ENCODE measurements at places on chromosomes 6 and 20.

DNA sequence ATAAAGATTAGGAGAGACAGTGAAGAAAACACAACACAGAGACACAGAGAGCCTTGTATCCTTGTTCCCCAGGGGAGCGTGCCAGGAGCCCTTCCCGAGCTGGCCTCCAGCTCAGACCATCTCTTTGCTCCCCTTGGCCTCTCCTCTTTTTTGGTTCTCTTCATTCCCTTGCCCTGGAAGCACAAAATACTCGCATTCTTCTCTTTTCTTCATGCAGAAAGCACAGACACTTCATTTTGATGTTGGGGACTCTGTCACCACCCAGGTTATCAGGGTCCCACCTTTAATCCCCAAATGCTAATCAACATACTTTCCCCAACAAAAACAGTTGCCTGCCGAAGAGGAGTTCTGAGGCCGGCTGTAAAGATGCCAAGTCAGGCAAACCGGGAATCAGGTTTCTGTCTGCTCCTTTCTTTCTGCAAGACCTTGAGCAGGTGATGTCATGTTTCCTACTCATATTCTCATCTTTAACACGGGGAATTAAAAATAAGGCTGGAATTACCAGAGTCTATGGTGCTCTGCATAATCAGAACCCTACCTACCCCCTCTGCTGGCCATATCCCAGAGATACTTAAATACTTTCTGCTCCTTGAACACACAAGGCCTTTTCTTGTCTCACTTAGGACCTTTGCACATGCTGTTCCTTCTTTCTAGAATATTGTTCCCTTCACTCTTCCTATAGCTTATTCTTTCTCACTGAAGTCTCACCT, 21.7 kb downstream of the TGM6 start:
- DNase-seq: no peak

GRCh38 chr6:6620766-6621425, 32.4 kb downstream of the LY86 start:
- no peak for DNase-seq

DNA sequence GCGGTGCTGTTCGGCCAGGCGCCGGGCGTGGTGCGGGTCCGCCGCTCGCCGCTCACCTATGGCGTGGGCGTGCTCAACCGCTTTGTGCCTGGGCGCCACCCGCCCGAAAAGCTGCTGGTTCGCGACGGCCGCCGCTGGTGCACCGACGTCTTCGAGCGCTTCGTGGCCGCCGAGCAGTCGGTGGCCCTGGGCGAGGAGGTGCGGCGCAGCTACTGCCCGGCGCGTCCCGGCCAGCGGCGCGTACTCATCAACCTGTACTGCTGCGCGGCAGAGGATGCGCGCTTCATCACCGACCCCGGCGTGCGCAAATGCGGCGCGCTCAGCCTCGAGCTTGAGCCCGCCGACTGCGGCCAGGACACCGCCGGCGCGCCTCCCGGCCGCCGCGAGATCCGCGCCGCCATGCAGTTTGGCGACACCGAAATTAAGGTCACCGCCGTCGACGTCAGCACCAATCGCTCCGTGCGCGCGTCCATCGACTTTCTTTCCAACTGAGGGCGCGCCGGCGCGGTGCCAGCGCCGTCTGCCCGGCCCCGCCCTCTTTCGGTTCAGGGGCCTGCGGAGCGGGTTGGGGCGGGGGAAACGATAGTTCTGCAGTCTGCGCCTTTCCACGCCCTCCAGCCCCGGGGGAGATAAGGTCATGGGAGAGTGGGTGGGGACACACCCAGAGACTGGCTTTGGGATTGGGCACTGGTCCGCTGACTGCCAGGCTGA, 15.7 kb downstream of the ADISSP start:
- DNase-seq: peak; percentile 71

DNA sequence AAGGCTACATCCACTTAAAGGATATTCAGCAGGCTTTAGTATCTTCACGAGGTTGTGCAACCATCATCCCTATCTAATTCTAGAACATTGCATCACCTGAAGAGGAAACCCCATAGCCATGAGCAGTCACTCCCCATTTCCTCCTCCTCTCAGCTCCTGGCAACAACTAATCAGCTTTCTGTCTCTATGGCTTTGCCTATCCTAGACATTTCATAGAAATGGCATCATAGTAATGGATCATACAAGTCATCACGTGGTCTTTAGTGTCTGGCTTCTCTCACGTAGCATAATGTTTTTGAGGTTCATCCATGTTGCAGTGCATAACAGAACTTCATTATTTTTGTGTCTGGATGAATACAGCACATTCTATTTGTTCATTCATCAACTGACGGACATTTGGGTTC, 20.5 kb downstream of the SNAI1 start:
- peak; percentile 60 for DNase-seq

DNA sequence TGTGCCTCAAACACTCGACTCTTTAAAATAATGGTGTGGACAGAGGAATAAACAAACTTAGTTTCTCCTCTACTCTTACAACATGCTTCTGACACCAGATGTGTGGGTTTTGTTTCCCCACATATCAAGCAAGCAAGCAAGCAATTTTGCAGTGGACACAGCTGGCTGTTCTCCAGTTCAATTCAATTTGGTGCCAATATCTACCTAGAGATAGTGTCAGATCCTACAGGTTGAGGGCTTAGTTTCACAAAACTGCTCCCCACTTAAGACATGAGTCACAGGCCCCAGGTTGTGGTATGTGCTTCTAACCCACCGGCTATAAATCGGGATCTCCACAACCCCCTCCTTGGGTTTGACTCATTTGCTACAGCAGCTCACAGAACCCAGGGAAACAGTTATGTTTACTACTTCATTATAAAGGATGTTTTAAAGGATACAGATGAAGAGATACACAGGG, 131.4 kb upstream of the TRAF3IP2 start:
- no peak for DNase-seq

DNA sequence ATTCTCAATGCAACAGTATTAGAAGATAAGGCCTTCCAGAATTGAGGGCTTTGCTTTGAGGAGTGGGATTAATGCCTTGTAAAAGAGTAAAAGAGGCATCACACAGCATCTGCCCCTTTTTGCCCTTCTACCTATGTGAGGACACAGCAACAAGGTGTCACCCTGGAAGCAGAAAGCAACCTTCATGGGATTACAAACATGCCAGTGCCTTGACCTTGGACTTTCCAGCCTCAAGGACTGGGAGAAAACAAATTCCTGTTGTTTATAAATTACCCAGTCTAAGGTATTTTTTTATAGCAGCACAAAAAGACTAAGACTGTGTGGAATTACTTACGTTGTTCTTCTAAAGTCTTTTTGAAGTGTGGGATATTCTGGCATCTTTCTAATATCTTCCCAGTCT, 150.0 kb upstream of the SLC22A16 start:
- no peak for DNase-seq

DNA sequence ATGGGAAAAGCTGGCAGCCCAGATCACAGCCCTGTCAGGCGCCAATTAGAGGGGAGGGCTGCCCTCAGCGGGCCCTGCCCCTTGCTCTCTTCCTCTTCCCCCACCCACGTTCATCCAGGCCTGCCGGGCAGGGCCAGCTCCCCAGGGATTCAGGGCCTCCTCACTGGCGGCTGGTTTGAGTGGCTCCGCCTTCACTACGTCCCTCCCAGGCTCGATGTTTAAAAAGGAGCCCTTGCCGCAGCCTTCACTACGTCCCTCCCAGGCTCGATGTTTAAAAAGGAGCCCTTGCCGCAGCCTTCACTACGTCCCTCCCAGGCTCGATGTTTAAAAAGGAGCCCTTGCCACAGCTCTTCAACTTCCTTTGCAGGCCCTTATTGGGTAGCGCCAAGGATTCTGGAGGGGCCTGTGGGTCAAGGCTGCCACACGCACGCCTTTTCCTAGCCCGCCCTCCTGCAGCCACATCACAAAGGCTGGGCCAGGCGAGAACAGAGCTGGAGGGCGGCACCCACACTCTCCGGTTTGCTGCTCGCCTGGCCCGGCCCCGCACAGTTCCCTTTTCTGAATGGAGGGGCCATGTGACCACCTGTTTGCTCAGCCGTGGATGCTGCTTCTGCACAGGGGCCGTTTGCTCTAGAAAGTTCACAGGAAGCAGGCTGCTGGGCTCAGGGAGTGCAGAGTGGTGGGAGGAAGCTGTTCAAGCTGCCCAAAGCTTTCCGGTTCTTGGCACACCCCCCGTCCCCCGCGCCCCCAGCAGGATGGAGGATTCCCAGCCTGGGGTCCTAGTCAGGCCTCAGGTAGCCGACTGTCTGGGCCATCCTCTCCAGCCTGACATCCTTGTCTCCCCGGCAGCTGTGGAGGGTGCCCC, 1.6 kb downstream of the SLC17A9 start:
- DNase-seq: peak; percentile 77

- no peak for DNase-seq
These were observed 42.4 kb downstream of the GGTLC1 start for GRCh38 chr20:23946206-23946605.

DNA sequence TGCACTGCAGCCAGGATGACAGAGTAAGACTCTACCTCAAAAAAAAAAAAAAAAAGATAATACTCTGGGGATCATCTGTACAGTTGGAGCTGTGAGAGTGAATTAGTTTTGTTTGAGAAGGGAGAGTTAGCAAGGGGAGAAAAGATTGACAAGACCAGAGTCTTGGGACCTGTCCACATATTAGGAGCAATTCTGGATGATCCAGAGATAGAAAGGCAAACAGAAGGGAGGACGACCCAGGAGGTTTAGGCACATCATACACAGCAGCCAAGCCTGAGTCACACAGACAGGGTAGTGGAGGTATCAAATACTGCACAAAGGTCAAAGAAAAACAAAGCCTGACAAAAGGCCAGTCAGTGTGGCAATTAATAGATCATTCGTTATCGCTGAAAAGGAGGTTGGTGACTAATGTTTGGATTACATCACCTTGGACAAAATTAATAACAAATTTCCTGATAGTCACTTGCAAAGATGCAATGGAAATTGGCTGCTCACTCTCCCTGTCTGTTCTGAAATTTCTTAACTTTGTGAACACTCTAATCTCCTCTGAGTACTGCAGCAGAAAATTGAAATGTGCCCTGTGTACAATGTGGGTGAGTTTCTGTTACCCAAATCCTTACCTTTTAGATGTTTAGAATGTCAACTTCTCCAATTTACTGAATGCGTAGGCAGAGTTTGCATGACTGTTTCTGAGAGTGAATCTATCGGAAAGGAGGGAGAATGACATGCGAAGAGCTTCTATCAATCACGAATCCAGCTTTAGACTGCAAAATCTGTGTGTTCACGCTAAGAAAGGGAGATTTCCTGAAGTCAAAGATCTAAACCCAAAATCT, 105.4 kb downstream of the TSHZ2 start:
- DNase-seq: no peak

- DNase-seq: no peak
These were observed at the start of gene ARG1 for GRCh38 chr6:131572686-131573415. ARG1 (plus strand) TSS chr6:131573226; CDS start chr6:131573283, 57 bp downstream.

DNA sequence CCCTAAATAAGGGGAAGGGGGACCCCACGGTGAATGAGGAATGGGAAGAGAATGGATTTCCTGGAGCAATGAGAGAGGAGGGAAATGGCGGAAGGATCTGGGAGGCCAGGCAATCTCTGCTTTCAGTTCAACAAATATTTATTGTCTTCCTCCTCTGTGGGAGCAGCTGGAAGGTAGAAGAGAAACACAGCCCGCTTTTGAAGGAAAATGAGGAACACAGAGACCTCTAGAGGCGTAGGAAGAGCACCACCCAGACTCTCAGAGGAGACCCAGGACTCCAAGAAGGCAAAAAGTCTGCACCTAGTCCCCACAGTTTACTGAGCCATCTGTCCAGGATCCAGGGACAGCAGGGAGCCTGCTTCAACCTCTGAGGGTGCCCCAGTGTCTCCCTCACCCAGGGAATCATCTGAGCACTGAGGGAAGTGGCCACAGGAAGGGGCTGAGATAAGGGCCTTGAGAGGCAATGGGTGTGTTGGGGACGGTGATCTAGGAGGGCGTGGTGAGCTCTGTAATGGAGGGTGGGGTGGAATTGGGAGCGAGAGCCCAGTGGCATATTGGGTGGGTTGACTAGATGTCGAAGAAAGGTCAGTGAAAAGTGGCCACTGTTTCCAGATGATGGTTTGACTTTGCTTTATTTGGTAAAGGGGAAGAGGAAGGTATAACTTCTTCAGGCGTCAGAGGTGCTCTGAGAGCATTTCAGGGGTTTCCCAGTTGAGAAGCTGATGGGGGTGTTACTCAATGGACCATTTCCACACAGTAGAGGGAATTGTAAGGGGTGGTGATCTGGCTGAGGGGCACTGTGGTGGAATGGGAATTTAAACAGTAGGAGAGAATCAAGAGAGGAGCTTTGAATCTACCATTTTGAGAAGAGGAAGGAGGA, 610 bp downstream of the PSORS1C1 start:
- DNase-seq: no peak

DNA sequence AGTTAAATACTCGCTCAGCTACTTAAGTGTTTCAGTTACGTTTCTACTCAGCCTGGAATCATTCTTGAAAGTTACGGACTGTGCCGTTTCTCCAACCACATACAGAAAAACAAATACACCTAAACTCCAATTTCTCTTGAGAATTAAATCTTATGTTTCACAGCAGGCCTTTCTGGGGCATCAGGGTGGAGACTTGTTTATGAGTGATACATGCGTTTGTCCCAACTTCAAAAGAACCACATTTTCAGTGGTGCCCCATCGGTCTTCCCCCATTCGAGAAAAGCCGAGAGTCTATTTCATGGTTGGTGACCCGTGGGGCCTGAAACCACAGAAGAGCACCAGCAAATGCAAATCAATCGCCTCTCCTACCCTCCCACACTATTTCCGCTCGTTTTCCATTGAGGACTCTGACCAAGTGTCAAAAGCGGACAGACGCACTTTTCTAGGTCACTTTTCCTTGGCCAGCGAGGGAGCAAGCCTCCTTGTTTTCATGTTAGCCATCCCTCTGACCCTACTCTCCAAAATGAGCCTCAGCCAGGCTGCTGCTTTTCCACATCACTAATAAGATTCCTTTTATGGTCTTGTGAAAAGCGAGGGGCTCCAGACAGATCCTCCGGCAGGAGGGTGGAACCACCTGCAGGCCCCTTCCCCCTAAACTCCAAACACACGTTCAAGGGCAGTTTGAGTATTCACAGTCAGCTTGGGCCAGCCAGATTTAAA, 3.1 kb downstream of the JAG1 start:
- DNase-seq: no peak

DNA sequence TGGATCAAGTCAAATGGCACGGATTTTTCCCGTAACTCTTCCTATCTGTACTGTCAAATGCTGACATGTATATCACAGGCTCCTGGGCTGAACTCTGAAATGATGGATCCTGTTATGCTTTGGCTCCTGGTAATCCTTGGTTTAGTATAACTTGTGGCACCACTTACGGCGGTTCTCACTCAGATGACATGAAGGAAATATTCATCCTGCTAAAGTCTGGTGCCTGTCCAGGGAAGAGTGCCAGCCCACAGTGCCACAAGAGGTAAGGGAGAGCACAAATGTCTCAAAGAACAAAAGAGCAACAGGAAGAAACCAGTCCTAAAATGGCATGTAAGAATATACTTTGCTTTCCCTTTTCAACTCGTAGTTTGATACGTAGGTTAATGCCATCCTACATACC, 93.1 kb upstream of the TAB2 start:
- no peak for DNase-seq

Measured in CD4-positive, alpha-beta T cell treated with Interleukin-1 beta for 1 hour (primary cell).